H1 (cell line): ENCODE measurements at places on chromosomes 4 and X. TPM values are rescaled to one million over a fixed set of nuclear protein-coding genes. Genes with fewer than 3 reads are reported as not detected.
A peak's percentile ranks its signal among the peaks of the same experiment; 100 is the strongest.

GRCh38 chrX:72554448-72555140 lies 18.0 kb downstream of the HDAC8 start:
- DNase-seq: peak; percentile 59

DNA sequence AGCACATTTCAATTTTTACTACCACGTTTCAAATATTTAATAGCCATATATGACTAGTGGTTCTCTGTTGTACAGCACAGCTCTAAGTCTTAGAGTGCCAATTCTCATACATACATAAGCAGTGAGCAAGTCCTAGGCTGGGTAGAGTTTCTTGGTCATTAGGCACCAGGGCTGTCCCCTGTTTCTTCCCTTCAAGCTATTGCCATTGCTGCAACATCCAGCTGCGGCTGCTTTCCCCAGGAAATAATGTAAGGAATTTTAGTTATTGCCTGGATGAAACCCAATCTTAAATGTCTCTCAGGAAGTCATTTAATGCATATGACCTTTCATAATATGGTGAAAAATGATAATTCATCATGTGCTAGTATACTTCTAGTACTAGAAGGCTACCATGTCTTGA lies 74.1 kb upstream of the PPP3CA start:
- no peak for DNase-seq

- no peak for DNase-seq
These were observed 270.2 kb upstream of the TAPT1 start for GRCh38 chr4:16496501-16496900.

- no peak for DNase-seq
These were observed 182.9 kb upstream of the PBDC1 start for GRCh38 chrX:75989806-75990590.

GRCh38 chrX:38857736-38858523 lies 56.7 kb downstream of the MID1IP1 start:
- DNase-seq: no peak

GRCh38 chrX:13000301-13000811 lies 25.4 kb downstream of the TMSB4X start:
- no peak for DNase-seq

DNA sequence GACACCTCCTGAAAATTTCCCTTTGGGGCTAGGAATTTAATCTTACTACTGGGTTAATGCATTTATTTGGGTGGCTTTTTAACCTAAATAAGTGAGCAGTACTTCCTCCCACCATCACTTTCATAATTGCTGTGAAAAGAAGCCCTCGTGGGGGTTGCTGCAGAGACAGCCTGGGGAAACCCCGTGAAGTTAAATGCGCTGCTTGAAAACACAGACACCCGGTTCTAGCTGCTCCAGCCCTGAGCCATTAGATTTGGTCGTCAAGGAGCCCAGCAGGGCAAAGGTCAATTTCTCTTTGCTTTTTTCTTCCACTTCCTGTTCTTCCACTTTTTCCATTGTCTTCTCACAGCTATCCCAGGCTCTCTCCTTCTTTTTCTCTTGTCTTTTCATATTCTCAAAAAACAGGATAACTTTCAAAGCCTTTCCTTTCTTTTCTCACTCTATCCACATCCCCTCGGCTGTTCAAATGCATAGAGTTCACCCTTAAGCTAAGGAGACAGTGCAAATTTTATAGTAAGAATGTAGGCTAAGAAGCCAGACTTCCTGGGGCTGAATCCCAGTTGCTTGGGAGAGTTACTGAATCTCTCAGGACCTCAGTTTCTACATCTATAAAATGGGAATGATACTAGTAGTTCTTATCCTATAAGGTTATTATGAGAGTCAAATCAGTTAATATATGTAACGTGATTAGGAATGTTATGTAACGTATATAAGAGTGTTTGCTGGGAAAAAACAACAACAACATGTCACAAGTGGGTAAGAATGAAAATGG lies 91.5 kb upstream of the ZNF827 start:
- no peak for DNase-seq

Gene IBSP
- 0.21 TPM in 1 of 2 replicates, not detected in the other for total RNA-seq

DNA sequence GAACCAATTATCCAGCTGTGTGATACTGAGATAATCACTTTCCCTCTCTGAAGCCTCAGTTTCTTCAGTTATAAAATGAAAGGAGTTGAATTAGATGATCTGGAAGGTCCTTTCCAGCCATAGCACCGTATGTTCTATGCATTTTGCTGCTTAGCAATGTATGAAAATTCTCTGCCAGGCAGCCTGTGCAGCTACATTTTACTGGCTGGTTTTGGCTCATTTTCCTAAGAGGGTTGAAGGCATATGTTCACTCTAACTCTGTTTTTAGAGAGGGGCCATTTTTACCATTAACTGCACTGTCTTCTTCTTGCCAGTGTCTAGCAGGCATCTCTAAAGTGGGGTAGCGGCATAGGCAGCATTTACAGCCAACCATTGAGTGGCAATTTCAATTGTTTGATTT lies 26.1 kb downstream of the TRPC5 start:
- no peak for DNase-seq

GRCh38 chr4:138868562-138868961 lies 147.0 kb upstream of the NOCT start:
- no peak for DNase-seq

DNA sequence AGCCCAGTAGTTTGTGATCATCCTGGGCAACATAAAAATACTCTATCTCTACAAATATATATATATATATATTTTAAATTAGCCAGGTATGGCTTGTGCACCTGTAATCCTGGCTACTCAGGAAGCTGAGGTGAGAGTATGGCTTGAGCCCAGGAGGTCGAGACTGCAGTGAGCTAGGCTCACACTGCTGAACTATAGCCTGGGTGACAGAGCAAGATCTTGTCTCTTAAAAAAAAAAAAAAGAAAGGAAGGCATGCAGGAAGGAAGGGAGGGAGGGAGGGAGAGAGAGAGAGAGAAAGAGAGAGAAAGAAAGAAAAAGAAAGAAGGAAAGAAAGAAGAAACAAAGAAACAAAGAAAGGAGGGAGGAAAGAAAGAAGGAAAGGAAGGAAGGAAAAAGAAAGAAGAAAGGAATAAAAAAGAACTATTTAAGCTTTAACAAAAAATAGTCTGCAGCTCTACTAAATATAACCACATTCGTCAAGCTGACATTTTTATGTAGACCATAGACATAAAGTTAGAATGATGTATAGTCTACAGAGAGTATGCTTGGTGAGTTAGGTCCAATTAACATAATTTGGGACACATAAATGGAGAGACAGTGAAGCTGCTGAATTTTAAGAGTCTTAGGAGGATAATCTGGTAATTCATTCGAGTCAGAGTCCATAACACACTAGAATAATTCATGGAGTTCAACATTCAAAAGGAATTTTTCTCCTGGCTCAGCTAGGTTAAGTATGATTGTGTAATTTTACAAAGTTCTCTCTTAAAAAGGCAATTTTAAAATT lies 111.9 kb downstream of the GLRA3 start:
- DNase-seq: no peak
